Heart left ventricle (tissue), 16 donors: ENCODE measurements at places on chromosomes 7 and 10. TPM values are rescaled to one million over a fixed set of nuclear protein-coding genes. Genes with fewer than 3 reads are reported as not detected.
A peak's percentile ranks its signal among the peaks of the same experiment; 100 is the strongest.

DNA sequence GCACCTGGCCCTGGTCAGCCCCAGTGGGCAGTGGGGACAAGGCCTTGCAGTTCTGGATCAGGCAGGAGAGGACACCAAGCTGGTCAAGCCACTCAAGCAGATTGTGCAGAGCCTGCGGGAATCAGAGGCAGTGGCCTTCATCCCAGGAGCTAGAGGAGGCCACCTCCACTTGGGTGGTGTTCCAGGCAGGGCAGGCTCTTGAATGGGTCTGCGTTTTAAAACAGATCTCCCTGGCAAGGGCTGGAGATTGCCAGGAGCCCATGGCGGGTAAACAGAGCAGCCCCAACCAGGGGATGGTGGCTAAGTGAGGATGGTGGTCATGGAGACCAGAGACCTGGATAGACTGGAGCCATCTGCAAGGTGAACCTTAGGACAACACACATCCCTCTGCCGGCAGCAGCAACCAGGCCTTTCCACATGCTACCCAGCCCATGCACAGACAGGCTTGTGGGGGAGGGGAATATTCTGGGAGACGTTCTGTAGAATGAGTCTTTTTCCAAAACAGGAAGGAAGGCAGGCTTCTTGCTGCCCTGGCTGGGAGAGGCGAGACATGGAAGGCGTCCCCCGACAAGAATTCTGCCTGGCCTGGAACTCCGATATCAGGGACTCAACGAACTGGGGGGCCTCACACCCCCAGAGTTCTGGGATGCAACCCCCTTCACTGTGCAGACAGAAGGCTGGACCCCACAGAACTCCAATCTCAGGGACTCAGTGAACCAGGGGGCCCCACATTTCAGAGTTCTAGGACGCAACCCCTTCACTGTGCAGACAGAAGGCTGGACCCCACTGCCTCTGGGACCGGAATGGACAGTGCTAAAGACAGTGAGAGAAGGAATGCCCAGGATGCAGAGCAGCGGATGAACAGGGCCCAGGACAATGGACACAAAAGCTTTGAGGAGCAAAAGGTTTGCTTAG lies 264.8 kb downstream of the PTPRN2 start:
- H3K27me3 ChIP-seq = peaks cover 12% of the 10 kb centered on the region
- no peak overlapping the region for H3K27ac ChIP-seq
- no peak overlapping the region for H3K4me3 ChIP-seq
- no peak for DNase-seq
- H3K36me3 ChIP-seq = no peaks in the 10 kb centered on the region

- H3K27ac ChIP-seq = no peak overlapping the region
- no peak overlapping the region for H3K4me3 ChIP-seq
- peaks cover 28% of the 10 kb centered on the region for H3K4me1 ChIP-seq
Observed at GRCh38 chr7:499853-500485, 19.7 kb downstream of the PDGFA start.

GRCh38 chr10:90420637-90421318 lies 437.1 kb downstream of the HTR7 start:
- no peak for DNase-seq
- no peaks in the 10 kb centered on the region for H3K4me1 ChIP-seq
- no peak overlapping the region for H3K27ac ChIP-seq
- H3K36me3 ChIP-seq = no peaks in the 10 kb centered on the region
- H3K27me3 ChIP-seq = no peaks in the 10 kb centered on the region
- no peak overlapping the region for H3K4me3 ChIP-seq

Gene CYP3A5
- not detected for total RNA-seq

- H3K36me3 ChIP-seq = peaks cover 61% of the 10 kb centered on the region
- no peaks in the 10 kb centered on the region for H3K27me3 ChIP-seq
- H3K27ac ChIP-seq = peak overlapping the region; percentile 71
- DNase-seq = no peak
- no peak overlapping the region for H3K4me3 ChIP-seq
- H3K4me1 ChIP-seq = peaks cover 94% of the 10 kb centered on the region
Observed at GRCh38 chr10:110508159-110508788, 10.6 kb downstream of the DUSP5 start.

GRCh38 chr10:33635967-33636515 lies 301.6 kb upstream of the NRP1 start:
- no peak overlapping the region for H3K4me3 ChIP-seq
- no peaks in the 10 kb centered on the region for H3K36me3 ChIP-seq
- no peaks in the 10 kb centered on the region for H3K27me3 ChIP-seq
- no peak for DNase-seq
- H3K4me1 ChIP-seq = no peaks in the 10 kb centered on the region
- no peak overlapping the region for H3K27ac ChIP-seq

- no peaks in the 10 kb centered on the region for H3K27me3 ChIP-seq
- no peaks in the 10 kb centered on the region for H3K4me1 ChIP-seq
- H3K36me3 ChIP-seq = no peaks in the 10 kb centered on the region
- peak; percentile 41 for DNase-seq
- no peak overlapping the region for H3K4me3 ChIP-seq
Observed at GRCh38 chr7:1176891-1177373, 16.9 kb upstream of the ZFAND2A start.

DNA sequence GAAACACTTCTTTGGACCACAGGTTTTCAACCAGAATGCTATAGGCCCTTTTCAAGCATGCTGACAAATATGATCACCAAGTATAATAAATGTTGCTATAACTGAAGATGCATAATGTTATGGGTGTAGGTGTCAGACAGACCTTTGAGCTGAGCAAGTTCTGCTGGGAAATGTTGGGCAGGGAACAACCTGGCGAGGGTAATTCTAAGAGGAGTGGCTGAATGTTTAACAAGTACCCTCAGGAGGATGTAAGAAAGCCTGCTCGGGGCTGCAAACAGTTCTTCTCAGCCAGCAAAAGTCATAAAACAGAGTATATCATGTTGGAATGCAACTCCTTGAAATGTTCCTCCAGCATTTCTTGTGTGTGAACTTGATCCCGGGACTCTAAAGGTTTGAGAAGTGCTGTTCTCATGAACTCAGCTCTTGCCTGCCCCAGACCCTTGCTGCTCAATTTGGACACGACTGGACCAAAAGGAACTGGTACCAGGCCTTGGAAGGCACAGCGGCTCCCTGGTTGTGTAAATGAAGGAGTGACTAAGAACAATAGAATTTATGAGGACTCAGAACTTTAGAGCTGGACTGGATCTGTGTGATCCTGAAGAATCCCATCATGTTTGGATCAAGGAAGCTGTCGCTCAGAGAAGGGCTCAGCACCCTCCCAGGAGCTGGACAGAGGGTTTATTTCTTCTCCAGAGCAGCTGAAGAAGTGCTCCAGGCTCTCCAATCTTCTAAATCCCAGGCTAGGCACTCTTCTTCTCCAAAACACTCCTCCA lies 143.2 kb upstream of the ANK3 start:
- no peak overlapping the region for H3K4me3 ChIP-seq
- no peaks in the 10 kb centered on the region for H3K36me3 ChIP-seq
- no peak overlapping the region for H3K27ac ChIP-seq
- no peaks in the 10 kb centered on the region for H3K27me3 ChIP-seq
- no peaks in the 10 kb centered on the region for H3K4me1 ChIP-seq
- no peak for DNase-seq

DNA sequence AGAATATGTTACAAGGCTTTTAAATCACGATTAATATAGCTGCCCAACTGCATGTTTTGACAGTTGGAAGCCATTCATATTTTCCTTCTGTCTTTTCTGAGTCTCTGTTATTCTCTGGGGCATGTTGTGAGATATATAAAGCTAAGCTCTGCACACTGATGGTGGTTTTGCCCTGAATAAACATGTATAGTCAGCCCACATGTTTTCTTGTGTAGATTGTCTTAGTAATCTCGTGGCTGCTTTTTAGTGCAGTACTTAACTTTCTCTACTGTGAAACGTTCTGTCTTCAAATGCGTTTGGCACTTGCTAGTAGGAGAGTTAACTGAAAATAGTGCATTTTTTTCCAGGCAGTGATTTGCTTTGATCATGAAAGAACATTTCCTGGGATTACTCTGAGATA lies 268.5 kb downstream of the DNAJB9 start:
- H3K4me1 ChIP-seq = no peaks in the 10 kb centered on the region
- H3K27me3 ChIP-seq = no peaks in the 10 kb centered on the region
- no peak overlapping the region for H3K4me3 ChIP-seq
- H3K36me3 ChIP-seq = no peaks in the 10 kb centered on the region
- H3K27ac ChIP-seq = no peak overlapping the region
- no peak for DNase-seq

Gene MYL7
- 1,926 TPM for total RNA-seq

DNA sequence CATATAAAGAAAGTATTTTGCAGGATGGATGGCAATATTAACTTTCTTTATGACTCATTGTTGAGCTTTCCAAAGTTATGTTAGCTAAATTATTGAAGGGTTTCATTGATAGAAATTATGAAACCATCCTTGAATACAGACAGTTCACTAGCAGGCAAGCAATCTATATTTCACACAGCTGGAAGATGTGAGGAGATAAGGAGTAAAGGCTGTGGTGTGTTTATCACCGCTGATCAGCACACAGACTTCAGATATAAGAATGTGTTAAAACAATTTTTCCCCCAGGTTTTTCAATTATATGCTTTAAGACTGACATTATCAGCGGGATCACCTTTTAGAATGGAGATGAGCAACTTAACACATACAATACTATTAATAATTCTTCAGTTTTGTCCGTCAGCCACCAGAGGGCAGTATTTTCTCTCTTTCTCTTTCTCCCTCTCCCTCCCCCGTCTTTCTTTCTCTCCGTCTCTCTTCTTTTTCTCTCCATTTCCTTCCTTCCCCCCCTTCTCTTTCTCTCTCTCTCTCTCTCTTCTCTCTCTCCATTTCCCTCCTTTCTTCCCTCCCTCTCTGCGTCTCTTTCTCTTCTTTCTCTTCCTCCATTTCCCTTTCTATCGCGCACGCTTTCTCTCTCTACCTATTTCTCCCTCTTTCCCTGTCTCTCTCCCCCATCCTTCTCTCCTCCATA lies 62.9 kb upstream of the FAM171A1 start:
- H3K4me3 ChIP-seq = no peak overlapping the region
- H3K36me3 ChIP-seq = no peaks in the 10 kb centered on the region
- H3K27ac ChIP-seq = no peak overlapping the region
- H3K27me3 ChIP-seq = no peaks in the 10 kb centered on the region
- peaks cover 5% of the 10 kb centered on the region for H3K4me1 ChIP-seq

DNA sequence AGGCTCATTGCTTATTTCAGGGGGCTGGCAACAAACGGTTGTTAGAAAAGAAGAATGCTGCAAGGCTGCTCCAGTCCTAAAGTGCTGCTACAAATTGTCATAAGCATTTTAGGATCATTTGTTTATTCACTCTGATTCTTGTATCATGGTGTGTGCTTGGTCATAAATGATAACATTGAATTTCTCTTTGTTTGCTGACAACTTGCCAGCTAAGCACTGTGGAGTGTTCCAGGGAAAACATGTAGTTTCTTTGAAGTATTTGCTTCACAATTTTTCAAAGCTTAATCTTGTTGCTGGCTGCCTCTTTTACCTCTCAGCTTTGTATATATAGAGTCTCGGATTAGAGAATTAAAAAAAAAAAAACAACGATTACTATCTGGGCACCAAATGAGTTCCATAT lies 263.0 kb downstream of the PHF14 start:
- no peak overlapping the region for H3K4me3 ChIP-seq
- H3K27ac ChIP-seq = no peak overlapping the region

GRCh38 chr7:1691096-1691495 lies 21.0 kb downstream of the ELFN1 start:
- H3K27me3 ChIP-seq = no peaks in the 10 kb centered on the region
- peaks cover 9% of the 10 kb centered on the region for H3K4me1 ChIP-seq
- H3K4me3 ChIP-seq = no peak overlapping the region

- no peaks in the 10 kb centered on the region for H3K27me3 ChIP-seq
- no peak overlapping the region for H3K4me3 ChIP-seq
- H3K27ac ChIP-seq = no peak overlapping the region
- H3K4me1 ChIP-seq = no peaks in the 10 kb centered on the region
- no peaks in the 10 kb centered on the region for H3K36me3 ChIP-seq
- no peak for DNase-seq
Observed at GRCh38 chr7:146565872-146566271, 449.3 kb downstream of the CNTNAP2 start.

DNA sequence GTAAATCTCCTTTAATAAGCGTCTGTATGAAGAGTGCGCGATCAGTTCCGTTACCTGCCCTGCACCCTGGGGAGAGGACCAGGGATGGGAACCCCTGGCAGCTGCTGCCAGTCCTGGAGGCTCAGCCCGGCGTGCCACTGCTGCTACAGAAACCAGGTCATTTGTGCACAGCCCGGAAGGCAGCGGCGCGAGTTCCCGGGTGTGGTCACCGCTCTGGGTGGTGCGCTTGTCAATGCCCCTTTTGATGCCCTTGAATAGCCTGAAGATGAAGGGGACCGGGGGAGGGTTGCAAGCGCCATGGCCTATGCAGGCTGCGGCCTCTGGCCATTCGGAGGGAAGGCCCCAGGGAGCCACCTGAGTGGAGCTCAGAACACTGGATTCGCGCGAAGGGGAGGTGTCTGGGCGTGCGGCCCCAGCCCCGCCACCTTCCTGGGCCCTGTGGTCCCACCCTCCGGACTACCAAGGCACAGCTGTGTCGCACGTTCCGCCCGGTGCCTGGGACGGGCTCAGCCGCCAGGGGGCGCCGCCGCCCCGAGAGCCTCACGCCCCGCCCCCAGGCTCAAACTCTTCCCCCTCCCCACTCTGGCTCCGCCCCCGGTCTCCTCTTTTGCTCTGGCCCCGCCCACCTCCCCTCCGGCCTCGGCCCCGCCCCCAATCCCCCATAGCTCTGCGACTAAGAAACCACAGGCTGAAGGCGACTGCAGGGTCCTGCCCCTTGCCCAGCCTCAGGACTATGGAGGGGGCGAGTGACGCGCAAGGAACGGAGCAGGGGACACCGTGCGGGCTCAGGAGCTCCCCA lies 16.5 kb downstream of the AP5Z1 start:
- H3K27me3 ChIP-seq = no peaks in the 10 kb centered on the region
- H3K4me1 ChIP-seq = no peaks in the 10 kb centered on the region
- H3K36me3 ChIP-seq = peaks cover 16% of the 10 kb centered on the region
- H3K4me3 ChIP-seq = peak overlapping the region; percentile 58
- no peak overlapping the region for H3K27ac ChIP-seq

- H3K36me3 ChIP-seq = no peaks in the 10 kb centered on the region
- peak overlapping the region; percentile 46 for H3K27ac ChIP-seq
- DNase-seq = no peak
- H3K4me3 ChIP-seq = no peak overlapping the region
Observed at GRCh38 chr10:35208536-35208935, 81.9 kb downstream of the CREM start.

DNA sequence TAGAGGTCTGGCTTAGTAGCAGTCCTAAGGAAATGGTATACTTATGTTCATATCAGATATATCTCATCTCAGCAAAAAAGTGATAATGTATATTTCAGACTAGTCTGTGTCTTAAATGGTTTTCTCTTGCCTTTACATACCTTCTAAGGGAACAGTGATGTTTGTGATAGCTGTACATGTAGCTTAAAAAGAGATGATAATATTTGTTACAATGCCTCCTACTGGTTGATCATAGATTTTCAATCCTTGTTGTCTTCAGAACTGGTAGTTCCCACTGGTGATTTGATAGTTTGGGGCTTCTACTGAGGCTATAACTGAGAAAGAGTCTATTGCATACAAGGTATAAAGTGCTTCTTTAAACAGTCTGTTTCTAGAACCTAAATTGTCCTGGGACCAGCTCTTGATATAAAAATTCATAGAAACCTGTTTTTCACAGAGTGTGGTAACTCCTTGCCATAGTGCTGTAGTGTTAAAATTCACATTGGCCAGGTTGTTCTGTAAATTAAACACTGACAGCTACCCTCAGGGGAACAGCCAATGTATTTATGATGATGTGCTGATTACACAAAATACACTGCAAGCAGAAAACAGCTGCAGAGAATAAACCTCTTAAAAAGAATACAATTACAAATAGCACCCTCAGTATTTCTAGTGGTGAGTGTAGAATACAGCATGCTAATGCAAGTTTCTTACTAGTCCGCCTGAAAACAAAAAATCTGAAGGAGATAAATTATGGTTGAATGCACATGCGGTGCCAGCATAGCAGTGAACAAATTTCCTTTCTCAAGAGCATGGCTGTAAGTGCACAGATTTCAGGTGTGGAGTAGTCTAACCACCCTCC lies 90.3 kb downstream of the BTRC start:
- no peak for DNase-seq
- no peaks in the 10 kb centered on the region for H3K27me3 ChIP-seq
- H3K36me3 ChIP-seq = no peaks in the 10 kb centered on the region
- H3K27ac ChIP-seq = no peak overlapping the region
- H3K4me1 ChIP-seq = peaks cover 9% of the 10 kb centered on the region
